Cerebellum (tissue), 4 donors: ENCODE measurements at places on chromosomes 2 and 18. TPM values are rescaled to one million over a fixed set of nuclear protein-coding genes. Genes with fewer than 3 reads are reported as not detected.

COL4A3 gene
- total RNA-seq: 5.4 TPM

HRH4 gene
- 0.18 TPM for total RNA-seq

C2orf80 gene
- total RNA-seq: 12.2 TPM

ANKAR gene
- total RNA-seq: 29.4 TPM

CCNYL1 gene
- total RNA-seq: 19.0 TPM

TNFRSF11A gene
- total RNA-seq: 1.1 TPM

GCG gene
- not detected for total RNA-seq

ITGA4 gene
- 9.1 TPM for total RNA-seq

ERBB4 gene
- 154 TPM for total RNA-seq

TSPYL6 gene
- 0.18 TPM for total RNA-seq

DPYSL5 gene
- 90.2 TPM for total RNA-seq

ESPNL gene
- total RNA-seq: 0.09 TPM

VWC2L gene
- 4.3 TPM for total RNA-seq

REG3G gene
- total RNA-seq: not detected

CPLX4 gene
- total RNA-seq: 14.8 TPM

ABCG8 gene
- total RNA-seq: 0.27 TPM

PSMA8 gene
- total RNA-seq: not detected

SMAD4 gene
- 94.7 TPM for total RNA-seq

RAB17 gene
- total RNA-seq: 0.36 TPM

FSHR gene
- not detected for total RNA-seq

TSGA10 gene
- total RNA-seq: 21.4 TPM

SLC9A4 gene
- total RNA-seq: not detected

WNT10A gene
- 0.27 TPM for total RNA-seq

SERPINB3 gene
- not detected for total RNA-seq

PLCL1 gene
- total RNA-seq: 13.0 TPM

TMEM163 gene
- total RNA-seq: 10.2 TPM

VAMP8 gene
- 1.6 TPM for total RNA-seq

KCNJ3 gene
- 16.2 TPM for total RNA-seq

GPATCH11 gene
- total RNA-seq: 13.8 TPM

CDH2 gene
- 134 TPM for total RNA-seq

RBM44 gene
- 2.2 TPM for total RNA-seq

IMPACT gene
- total RNA-seq: 24.4 TPM
